Eye (tissue), 1 donor: ENCODE measurements at places on chromosomes 3 and 15.

DNA sequence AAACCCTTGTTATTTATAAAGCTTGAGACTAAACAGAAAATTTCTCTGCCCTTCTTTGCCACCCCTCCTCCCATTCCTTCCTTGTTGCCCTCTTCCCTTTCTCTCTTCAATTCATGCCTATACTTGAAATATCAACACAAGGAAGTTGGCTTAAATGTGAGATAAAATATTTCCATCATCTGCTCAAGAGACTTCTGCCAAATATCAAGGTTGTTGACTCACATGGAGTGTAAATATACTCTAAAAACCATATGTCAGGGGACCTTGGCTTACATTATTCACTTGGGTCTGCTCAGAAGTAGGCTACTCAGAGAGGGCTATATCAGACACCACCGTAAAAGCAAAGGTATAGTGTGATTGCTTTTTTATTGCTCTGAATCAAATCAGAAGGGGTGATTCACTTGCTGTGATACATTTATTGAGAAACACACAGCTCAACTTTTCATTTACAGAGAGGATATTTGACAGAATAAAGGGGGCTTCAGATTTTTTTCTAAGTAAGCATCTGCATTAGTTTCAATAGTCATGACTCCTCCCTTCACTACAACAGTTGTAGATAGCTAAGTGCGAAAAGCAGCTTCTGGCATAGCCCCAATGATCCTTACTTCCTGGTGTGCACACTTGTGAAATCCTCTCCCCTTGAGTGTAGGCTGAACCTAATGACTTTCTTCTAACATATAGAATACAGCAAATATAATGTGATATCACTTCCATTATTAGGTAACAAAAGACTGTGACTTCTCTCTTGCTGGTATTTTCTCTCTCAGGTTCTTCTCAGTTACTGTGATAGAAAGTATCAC lies 386.2 kb downstream of the EFHB start:
- DNase-seq: no peak

DNA sequence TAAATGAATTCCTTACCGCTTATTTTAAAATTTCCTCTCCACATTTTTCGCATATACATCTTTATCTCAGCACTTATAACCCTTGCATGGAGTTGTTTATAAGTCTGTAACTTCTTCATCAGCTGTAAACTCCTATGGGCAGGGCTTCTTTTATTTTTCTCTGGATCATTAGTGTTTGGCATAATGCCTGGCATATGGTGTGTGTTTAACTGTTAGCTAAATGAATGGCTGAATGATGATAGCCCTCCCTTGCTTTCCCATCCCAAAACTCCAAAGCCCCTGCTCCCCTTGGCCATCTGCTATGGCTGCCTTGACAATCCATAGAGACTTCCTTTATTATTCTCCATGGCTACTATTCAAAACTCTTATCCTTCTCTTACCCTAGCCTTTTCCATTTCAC lies 48.1 kb upstream of the SEMA6D start:
- DNase-seq: no peak

DNA sequence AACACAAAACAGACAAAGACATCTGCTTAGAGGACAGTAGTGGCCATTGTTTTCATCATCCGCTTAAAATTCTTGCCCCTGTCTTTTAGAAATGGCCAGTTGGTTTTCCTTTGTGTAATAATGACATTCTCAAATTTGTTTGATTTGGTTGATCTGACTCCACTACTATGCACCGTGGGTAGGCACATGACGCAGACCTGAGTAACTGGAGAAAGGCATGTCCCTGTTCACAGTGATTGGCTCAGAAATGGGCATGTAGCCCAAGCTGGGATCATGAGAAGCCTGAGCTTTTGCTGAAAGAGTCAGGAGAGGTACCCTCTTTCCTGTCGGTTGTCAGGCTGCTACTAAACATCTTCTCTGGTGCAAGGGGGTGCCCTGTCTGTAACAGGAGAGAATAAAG lies 36.6 kb upstream of the MAGI1 start:
- no peak for DNase-seq

DNA sequence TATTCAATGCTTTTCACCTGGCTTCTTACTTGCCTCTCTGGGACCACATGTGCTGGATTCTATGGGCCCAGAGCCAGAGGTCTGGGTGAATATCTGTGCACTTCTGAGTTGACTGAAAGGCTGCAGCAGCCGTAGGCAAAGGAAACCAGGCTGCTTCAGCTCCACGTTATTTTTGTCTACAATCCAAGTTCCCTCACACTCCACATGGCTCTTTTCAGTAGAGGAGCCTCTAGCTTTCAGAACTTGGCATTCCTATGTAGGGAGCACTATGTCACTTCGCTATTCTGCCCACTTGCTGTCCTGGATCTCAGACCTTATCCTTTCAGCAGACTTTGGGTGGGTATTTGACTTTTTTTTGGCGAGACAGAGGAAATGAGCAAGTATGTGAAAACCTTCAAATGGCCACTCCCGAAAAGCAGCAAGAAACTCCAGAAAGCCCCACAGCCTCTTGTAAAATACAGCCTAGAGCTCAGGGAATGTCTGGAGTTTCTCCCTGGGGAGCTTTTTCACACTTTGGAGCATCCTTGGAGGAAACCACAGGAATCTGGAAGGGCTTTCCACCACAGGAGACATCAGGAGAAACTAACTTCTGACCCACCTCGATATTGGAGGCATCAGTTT lies 80.9 kb downstream of the DUT start:
- DNase-seq: no peak

DNA sequence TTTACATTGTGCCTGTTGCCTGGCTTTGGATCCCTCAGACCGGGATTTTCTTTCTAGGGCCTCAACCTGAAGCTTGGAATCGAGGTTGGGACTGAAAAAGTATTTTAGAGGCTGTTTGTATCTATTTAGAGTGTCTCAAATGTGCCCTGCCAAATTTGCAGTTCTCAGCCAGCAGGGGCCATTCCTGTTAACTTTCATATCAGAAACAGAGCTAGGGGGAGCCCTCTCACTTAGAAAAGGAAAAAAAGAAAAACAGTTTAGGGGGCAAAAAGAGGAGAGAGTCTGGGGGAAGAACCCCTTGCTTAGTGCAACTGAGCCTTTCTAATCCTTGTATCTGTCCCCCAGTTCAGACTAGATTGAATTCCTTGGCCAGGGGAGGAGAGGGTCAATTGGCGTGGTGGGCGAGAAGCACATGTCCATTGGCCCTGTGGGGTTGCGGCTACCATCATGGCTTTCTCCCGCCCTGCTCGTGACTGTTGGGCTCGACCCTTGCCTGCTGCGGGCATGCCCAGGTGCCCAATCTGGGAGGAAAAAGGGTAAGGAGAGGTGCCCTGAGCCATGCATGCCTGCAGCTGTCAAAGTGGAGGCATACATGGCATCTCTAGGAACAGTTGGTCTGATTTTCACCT lies 101.6 kb downstream of the CFAP44 start:
- DNase-seq: no peak

DNA sequence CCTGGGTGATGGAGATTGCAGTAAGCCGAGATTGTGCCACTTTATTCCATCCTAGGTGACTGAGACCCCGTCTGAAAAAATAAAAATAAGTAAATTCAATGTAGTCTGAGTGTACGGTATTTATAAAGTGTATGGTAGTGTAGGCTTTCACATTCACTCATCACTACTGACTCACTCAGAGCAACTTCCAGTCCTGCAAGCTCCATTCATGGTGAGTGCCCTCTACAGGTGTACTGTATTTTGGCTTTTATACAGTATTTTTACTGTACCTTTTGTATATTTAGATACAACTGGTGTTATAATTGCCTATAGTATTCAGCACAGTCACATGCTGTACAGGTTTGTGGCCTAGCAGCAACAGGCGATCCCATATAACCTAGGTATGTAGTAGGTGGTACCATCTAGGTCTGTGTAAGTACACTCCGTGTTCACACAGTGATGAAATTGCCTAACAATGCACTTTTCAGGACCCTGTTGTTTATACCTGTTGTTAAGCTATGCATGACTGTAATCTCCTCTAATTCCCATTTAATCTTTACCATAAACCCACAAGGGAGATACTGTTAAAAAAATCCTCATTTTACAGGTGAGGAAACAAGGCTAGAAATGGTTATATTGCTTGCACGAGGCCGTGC lies 19.3 kb downstream of the CACNA1D start:
- DNase-seq: no peak

DNA sequence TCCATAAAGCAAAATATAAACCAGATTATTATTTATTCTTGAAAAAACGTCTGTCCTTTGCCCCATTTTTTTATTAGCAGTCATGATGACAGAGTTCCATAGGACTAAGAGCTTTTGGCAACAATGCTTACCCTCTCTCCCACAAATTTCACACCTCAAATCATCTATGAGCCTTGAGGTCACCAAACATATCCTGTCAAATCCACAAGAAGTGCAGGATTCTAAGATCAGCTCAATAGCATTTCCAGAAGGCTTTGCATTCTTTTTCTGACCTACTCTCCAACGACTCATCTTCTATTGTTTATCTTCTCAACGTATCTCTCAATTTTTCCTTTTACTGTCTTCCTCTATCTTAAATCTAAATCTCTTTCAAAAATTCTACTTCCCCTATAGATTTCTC lies 619.1 kb upstream of the BCHE start:
- DNase-seq: no peak

DNA sequence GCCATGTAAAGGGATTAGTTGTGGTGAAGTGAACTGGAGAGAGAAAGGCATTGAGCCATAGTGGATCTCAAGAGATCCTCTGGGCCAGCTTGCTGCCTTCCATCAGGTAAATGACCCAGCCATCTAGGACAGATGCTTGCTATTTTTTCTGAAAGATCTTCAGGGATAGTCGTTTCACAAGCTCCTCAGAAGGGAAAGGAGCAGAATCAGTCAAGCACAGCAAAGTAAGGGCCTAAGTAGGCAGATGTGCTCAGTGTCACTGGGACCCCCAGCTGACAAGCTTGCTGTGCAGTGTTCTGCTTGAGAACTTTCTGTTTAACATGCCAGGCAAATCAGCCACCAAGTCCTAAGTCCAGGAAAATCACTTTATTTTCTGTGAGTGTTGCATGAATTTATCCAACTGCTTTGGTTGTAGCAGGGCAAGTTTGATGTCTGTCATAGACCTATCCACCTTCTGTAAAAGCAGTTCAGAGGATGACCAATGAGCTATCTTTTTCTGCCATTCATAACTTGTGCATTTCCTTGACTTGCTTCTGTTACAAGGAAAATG lies 319.8 kb downstream of the IL5RA start:
- peak; percentile 58 for DNase-seq

DNA sequence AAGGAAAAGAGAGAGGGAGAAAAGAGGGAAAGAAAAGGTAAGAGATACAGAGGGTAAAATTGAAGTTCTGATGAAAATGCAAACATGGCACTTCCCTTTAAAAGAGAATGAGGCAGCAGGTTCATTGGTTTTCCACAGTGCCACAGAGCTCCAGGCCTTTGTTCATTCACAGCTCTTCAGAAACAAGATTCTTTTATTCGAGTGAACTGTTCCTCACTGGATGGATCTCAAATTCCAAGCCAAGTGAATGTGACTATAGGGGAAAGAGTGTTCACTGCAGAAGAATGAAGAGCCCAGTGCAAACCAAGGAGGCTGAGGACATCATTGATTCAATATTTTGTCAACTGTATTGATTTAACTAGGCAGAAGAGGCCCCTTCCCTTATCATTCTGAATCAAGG lies 280.3 kb upstream of the PROK2 start:
- DNase-seq: no peak

GRCh38 chr3:167972502-167972901 lies 123.2 kb downstream of the GOLIM4 start:
- DNase-seq: no peak

DNA sequence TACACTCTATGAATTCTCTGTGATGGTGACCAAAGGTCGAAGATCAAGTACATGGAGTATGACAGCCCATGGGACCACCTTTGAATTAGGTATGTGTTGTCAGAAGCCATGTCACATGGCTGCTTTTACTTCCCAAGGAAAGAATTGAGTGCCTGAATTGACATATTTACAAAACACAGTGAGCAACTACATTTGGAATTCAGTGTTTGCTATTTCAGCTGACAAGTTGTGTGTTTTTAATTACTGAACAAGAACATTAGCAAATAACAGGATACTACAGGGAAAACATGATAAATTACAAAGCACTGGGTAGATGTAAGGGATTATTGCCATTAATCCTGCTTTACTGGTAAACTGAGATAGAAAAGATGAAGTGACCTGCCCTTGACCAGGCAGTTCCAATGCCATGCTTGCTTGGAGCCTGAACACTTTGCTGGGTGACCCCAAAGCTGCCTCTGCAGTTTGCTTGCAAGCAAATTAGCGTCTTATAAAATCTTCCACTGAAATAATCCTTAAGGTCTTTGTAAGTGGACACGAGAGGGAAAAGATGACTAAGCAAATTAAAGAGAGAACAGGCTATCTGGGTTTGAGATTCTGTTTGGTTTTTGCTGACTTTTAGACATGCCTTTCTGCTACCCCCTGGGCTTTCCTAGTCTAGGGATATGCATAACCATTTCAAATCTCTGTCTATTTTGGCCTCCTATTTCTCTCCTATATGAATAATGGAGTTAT lies 98.2 kb downstream of the HCN4 start:
- no peak for DNase-seq

DNA sequence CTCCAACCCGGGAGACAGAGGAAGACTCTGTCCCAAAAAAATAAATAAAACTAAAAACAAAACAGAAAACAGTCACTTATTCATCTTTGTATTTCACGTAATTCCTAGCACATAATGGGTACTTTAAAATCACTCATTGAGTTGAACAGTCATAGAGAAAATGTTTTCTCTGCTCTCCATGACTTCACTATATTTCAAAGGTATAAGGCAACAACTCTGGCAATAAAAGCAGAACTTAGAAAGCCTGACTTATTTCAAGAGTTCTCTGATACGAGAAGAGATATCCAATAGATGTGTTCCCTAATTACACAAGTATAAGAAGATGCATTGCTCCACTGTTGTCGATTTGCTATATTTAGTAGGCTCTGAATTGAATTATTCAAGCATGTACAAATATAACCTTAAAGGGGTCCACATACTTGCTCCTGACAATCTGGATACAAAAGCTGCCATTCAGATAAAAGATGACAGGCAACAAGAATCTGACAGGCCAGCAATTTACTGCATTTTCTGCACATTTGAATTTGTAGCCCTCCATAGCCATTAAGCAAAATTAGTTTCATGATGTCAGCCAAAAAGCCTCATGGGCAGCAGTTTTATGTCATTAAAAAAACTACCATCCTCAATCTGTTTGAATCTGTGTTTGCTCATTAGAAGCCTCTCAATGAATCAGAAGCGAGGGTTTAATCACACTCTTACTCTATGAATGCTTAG lies 47.9 kb downstream of the PEAK1 start:
- peak; percentile 63 for DNase-seq

- DNase-seq: no peak
These were observed 763.4 kb upstream of the GRM7 start for GRCh38 chr3:6097556-6097955.

DNA sequence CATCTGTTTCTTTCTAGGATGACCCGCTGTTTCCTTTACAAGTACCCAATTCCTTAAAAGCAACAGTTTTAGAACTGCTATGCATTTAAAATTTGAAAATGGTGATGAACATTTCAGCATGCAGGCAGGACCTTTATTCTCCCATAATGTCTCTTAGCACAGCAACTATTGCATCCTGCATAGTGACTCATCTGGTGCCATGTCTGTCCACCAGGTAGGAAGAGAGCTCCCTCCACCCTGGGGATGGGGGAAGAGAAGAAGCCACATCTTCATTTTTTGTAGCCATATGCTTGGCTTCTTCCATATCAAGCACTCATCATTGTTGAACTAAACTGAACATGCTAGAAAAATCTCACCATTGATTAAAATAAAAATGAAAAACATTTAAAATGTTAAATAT lies 9.9 kb downstream of the GPR15 start:
- no peak for DNase-seq
